ENCODE measurements at places on chromosomes 7 and 10. TPM values are rescaled to one million over a fixed set of nuclear protein-coding genes. Genes with fewer than 3 reads are reported as not detected.

- DNase-seq = no peak
Observed at GRCh38 chr7:116770941-116771340, 91.4 kb upstream of the CAPZA2 start.

- DNase-seq = no peak
Observed at GRCh38 chr10:54262726-54263125, 538.3 kb downstream of the PCDH15 start.

GRCh38 chr10:80614576-80615416 lies 77.1 kb downstream of the SH2D4B start:
- DNase-seq = no peak

DNA sequence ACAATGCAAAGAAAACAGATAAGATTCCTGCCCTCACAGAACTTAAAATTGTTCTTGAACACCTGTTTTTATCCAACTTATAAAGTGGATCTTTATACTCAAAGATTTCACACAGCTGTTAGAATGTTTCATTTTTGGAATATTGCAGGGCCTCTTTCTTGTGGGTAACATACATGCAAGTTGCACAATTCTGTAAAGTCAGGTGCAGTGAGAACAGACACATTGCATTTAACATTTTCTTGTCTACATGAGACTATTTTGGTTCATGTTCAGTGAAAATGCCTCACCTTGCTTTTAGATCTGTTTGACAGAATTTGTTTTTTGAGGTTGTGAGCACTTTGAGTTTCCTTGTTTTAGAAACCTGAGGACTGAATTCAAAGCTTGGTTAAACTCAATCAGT lies 707.8 kb downstream of the SUGCT start:
- no peak for DNase-seq

The ZP3 gene
- 1.6 TPM for polyA plus RNA-seq

DNA sequence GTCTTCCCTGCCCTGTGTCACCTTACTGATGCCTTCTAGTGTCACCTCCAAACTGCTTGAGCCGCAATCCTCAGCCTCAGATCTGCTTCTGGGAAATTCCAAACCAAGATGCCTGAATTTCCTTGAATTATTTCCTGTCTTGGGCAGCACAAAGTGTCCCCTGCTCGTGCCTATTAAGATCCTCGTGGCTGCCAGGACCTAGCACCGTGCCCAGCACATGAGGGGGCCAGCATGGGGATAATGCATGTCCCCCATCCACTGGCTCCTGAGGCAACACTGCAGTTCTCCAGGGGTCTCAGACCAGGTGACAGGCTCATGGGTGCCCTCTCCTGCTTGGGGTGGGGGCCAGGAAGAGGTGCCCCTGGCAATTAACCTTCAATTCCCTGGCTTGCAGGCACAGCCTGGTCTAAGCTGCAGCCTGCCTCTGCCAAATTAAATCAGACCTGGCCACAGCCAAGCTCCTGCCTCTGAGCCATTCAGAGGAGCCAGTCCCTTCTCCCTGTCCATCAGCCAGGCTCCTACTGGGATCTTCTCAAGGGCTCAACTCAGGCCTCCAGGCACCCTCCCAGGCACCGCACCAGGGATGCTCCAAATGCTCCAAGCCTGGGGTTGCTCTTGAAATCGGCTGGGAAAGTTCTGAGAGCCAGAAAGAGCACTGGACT lies 146.6 kb downstream of the SH3PXD2A start:
- no peak for DNase-seq
